B cell (primary cell): ENCODE measurements at places on chromosomes 2 and 18.

- DNase-seq, result no peak
Measured at GRCh38 chr2:238499731-238500580, 73.2 kb downstream of the ASB1 start.

DNA sequence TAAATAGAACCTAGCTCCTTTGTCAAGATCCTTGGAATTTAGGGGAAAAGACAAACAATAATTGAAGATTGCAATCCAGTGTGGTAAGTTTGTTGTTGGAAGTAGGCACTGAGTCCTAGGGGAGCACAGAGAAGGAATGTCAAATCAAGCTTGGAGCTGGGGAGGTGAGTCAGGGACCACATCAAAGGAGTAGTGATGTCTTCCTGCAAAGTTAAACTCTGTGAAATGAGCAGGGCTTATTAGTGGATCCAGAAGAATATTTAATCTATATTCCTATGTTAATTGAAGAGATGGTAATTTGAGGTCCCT, 41.7 kb upstream of the NABP1 start:
- DNase-seq, result no peak

DNA sequence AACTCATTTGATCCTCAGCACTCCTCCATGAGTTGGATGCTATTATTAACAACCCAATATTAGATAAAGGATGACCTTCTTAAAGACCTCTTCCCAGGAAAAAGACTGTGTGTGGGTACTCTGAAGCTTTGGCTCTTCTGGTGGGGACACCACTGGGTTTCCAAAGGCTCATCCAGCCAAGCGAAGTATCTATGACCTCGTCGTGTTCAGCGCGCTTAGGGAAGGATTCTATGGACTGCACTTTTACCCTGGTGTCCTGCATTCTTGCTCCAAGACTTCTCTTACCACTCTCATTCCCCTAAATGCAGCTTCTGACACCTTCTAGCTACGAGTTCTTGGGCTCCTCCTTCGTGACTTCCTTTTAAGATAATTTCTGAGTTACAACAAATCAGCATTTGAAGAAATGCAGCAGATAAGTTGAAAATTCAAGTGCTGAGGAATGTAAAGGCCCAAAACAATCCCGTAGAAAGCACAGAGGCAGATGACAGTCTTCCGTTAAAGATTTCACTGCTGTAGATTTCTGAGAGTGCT, 673 bp upstream of the HNMT start:
- no peak for DNase-seq

- DNase-seq, result no peak
Measured at GRCh38 chr18:41818381-41819355, 136.4 kb upstream of the PIK3C3 start.

DNA sequence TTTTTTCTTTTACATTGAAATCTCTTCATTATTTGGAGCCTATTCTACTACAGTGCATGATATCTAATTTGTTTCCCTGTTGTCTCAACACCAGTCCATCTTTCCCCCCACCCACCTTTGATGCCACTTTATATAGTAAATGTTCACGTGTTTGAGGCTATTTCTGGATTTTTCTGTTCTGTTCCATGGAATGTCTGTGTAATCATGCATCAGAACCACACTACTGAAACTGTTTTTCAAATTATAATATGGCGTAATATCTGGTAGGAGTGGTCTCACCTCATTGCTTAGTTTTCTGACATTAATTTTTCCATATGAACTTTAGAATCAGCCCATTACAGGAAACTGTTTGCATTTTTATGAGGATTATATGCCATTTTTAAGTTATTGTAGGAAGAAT, 19.1 kb upstream of the NARS1 start:
- no peak for DNase-seq

- no peak for DNase-seq
Measured at GRCh38 chr18:79748321-79749180, 49.2 kb upstream of the KCNG2 start.

DNA sequence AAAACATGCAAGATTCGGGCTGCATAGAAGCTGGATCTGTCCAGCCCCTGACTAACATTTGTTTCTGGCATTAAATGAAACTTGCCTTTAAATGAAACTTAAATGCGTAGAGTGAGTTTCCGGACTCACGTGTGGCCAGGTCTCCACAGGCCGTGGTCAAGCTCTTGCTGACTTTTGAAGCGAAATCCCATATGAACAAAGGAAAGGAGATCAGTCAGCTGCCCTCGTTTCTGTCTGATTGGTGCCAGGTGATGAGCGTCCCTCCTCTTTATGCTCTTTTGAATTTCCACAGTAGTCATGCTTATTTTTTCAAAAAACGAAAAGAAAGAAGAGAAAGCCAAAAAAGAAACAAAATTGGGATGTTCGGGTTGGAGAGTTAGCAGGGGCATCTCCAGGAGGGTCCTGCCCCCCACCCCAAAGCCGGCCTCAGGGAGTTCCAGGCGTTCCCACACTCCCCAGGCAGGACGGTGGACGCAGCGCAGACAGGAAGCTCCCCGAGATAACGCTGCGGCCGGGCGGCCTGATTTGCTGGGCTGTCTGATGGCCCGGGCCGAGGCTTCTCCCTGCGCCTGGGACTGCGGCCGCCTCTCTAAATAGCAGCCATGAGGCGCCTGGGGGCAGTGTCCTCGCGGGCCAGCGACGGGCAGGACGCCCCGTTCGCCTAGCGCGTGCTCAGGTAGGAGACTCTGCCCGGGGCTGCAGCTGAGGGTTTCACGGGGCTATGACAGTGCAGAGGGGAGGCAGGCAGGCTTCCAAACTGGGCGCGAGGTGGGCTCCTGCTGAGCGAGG, at the start of gene COLEC11:
COLEC11 (plus strand) TSS at position 620 of the 789 bp plus-strand sequence. CDS start 9,229 bp downstream, outside the sequence.
- DNase-seq, result no peak

GRCh38 chr18:57210107-57210715, 63.3 kb downstream of the BOD1L2 start:
- DNase-seq, result no peak

DNA sequence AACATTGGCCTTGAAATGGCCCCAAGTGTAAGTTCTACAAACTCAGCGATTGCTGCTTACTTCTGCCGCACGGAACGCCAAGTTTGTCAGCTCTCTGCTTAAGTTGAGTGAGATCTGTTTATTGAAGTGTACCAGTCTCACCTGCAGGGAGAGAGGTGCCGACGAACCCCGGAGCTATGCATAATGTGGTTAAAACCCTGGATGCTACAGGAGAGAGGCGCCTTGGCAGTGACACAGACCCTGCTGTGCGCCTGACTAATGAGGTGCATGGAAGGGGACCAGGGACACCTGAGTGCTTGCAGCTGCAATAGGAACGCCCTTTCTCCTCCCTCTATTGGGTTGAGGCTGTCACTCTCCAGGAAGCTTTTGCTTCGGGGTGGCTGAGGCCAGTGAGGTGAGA, 979 bp downstream of the SLC9A2 start:
- no peak for DNase-seq

DNA sequence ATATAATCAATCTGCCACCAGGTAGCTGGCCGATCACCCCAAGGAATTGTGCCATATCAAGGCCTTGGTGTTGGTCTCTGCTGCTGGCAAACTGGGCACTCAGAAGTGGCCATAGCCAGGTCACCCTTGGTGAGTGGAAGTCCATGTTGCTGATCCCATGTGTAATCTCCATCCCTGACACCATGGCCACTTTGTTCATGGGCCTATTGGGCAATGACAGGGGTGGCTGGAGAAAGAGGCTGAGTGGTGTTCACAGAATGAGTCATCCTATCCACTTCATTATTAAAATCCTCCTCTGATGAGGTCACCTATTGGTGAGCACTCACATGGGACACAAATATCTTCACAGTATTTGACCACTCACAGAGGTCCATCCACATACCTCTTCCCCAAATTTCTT, 26.7 kb upstream of the CD226 start:
- no peak for DNase-seq

GRCh38 chr18:3486512-3486911, 36.5 kb downstream of the TGIF1 start:
- no peak for DNase-seq

DNA sequence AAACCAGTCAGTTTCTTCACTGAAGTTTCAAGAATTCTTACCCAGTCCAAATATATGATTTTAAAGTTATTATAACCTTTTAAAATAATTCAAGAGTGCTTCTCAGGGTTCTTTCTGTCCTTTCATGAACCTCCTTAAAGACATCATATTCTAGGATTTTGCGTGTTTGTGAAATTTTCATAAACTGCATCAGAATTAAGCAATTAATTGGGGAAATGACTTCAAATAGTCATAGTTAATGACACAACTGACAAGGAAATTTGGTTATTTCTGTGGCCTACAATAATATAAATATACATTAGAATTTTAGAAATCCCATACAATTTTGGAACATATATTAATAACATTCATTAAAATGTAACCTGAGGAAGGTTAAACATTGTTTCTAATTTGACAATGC, 10.5 kb downstream of the CYP27A1 start:
- DNase-seq, result no peak

- DNase-seq, result no peak
Measured at GRCh38 chr2:37730037-37730818, 58.8 kb upstream of the CDC42EP3 start.

- DNase-seq, result no peak
Measured at GRCh38 chr2:199716807-199717586, 134.0 kb downstream of the FTCDNL1 start.

- no peak for DNase-seq
Measured at GRCh38 chr18:6249788-6250187, 164.9 kb downstream of the L3MBTL4 start.

GRCh38 chr2:98158305-98158704, 71.3 kb downstream of the VWA3B start:
- DNase-seq, result no peak

DNA sequence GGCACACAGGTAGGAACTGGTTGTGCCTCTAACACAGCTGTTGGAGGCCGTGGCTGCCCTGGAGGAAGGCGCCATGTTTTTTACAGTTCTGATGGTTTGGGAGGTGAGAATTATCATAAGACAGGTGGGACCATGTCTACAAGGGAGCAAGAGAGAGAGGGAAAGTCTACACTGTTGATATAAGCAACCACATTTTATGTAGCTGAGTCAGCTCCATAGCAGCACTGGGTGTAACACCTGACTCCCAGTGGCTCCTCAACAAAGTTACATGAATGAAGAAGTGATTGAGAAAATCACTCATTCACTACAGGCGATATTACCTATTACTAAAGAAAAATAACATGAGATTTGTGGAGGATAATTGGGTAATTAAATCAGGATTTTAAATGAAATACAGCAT, 41.3 kb upstream of the ACAA2 start:
- no peak for DNase-seq

- DNase-seq, result no peak
Measured at GRCh38 chr2:212923393-212923792, 228.0 kb downstream of the IKZF2 start.

DNA sequence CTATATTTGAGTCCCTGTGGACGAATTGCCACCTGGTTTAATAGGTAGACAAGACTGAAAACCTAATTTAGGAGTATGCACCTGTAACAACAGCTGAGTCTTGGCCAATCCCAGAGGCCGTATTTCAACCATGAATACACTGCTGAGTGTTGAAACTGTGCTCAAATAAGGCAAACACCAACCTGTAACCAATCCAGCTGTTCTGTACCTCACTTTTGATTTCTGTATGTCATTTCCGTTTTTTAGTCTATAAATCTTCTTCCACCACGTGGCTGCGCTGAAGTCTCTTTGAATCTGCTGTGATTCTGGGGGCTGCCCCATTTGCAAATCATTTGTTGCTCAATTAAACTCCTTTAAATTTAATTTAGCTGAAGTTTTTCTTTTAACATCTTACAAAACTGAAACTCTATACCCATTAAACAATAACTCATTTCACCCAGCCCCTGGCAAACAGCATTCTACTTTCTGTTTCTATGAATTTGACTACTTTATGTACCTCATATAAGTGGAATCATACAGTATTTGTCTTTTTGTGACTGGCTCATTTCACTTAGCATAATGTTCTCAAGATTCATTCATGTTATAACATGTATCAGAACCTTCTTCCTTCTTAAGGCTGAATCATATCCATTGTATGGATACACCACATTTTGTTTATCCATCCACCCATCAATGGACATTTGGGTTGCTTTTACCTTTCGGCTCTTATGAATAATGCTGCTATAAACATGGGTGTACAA, 7.5 kb upstream of the YPEL5 start:
- DNase-seq, result peak; percentile 75

DNA sequence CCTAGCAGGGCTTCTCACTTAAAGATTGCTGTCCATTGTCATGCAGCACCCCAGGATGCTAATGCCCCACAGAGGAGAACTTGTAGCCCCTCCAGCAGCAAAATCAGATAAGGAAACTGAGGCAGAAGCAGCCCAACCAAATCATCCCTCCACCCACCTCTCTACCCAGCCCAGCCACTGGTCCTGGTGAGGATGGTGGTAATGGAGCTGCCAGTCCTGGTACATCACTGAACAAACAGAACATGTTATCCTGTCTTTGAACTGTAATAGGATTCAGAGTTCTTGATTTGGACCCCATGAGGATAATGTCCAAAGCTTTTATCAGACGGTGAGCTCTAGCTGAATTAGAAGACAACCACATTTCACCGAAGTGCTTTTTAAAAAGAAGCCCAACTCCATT, 113.2 kb downstream of the MRO start:
- DNase-seq, result no peak

GRCh38 chr18:2028986-2029385, 542.3 kb downstream of the METTL4 start:
- no peak for DNase-seq

- DNase-seq, result no peak
Measured at GRCh38 chr2:113829270-113829669, 60.6 kb upstream of the ACTR3 start.

DNA sequence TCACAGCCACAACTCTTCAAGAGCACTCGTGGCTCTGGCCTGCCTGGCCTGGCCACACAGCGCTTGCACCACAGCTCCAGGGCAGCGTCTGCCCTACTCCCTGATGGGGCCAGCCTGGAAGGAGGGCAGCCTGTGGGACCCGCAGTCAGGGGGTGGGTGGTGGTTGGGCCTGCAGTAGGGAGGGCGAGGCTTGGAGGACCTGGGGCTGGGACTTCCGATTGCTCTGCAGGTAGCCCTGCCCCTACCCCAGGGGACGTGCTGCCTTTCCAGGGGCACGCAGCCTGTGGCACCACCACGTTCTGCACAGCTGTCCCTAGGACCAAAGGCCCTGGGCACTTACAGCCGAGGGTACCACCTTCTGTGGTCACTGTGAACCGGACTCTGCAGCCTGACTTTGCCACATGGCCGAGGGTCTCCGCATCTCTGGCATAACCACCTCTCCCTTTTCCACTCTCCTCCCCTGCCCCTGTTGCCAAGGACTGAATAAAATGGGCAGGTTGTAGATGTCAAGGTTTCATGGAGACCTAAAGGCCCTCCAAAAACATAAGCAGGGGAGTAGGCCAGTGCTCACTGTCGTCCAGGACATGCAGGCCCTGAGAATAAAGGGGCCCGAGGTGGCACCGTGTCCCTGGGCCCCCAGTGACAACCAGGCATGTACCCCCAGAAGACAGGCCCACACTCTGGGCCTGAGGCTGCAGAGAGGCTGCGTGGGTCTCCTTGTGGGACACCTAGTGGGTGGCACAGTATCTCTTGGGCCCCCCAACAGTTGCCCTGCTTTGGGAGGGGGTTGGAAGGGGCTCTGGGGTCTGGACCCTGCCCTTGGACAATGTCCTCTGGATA, 87.3 kb downstream of the INHBB start:
- no peak for DNase-seq

GRCh38 chr2:232882505-232883115, 12.5 kb downstream of the SNORC start:
- DNase-seq, result no peak
